ENCODE measurements at places on chromosomes 1 and 21.

DNA sequence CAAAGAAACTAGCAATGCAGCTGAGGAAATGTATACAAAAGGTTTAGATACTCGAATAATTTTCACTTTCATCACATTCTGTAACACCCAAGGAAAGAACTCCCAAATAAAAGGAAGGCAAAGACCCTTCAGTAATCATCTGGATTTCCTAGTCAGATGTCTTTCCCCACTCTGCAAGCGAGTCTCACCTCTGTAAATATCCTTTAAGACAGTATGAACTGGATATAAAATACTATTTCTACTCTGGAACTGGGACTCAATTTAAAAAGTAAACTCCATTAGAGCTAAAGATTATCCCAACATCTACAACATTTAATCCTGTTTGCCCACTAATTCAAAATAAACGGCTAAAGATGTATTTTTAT is 27.0 kb downstream of the C2CD2 start:
- DNase-seq, result no peak

GRCh38 chr1:44375547-44375946 is 20.5 kb upstream of the ERI3 start:
- DNase-seq, result no peak

- DNase-seq, result no peak
Measured at GRCh38 chr21:44944596-44944995, 4.8 kb downstream of the SLX9 start.

- DNase-seq, result peak; percentile 67
Measured at GRCh38 chr1:7667625-7668218, 103.4 kb upstream of the VAMP3 start.

All from GOT3 (cell line).